Esophagus squamous epithelium (tissue), 5 donors: ENCODE measurements at places on chromosomes 2 and 18. TPM values are rescaled to one million over a fixed set of nuclear protein-coding genes. Genes with fewer than 3 reads are reported as not detected.

COBLL1 gene
- total RNA-seq = 35.4 TPM

DNA sequence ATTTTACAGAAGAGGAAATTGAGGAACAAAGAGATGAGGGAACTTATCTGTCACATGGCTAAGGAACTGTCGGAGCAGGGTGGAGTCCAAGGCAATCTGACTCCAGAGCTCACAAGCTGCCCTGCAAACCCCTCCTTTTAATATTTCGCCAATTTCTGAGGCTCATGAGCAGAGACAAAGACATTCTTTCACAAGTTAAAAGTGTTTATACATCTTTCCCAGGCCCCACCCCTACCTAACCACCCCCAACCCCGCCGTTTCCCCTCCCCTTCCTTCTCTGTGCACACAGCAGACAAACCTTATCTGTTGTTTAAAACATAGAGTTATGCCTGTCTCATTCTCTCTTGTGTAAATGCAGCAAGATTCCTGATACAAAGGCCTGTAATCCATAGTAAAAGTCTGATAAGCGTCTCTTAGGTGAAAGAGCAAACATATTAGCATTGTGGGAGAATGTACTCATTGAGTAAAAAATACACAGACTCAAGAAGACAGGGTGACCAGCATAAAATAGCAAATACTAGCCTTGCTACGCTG lies 44.3 kb downstream of the EPHA4 start:
- no peak overlapping the region for H3K4me3 ChIP-seq
- H3K27me3 ChIP-seq = no peaks in the 10 kb centered on the region
- H3K4me1 ChIP-seq = peaks cover 11% of the 10 kb centered on the region
- no peaks in the 10 kb centered on the region for H3K36me3 ChIP-seq
- H3K27ac ChIP-seq = no peak overlapping the region

- no peaks in the 10 kb centered on the region for H3K4me1 ChIP-seq
- DNase-seq = peak; percentile 2
- H3K27ac ChIP-seq = no peak overlapping the region
- no peaks in the 10 kb centered on the region for H3K27me3 ChIP-seq
- H3K36me3 ChIP-seq = peaks cover 91% of the 10 kb centered on the region
These were observed 64.7 kb downstream of the STK25 start for GRCh38 chr2:241443486-241444223.

- H3K27me3 ChIP-seq = no peaks in the 10 kb centered on the region
- no peak for DNase-seq
- no peak overlapping the region for H3K4me3 ChIP-seq
- H3K36me3 ChIP-seq = no peaks in the 10 kb centered on the region
- H3K4me1 ChIP-seq = peaks cover 4% of the 10 kb centered on the region
- H3K27ac ChIP-seq = no peak overlapping the region
These were observed 97.4 kb downstream of the RHOB start for GRCh38 chr2:20544153-20544747.

IL18R1 gene
- 5.5 TPM for total RNA-seq
